SK-MEL-5 (cell line): ENCODE measurements at places on chromosomes 16 and 17. TPM values are rescaled to one million over a fixed set of nuclear protein-coding genes. Genes with fewer than 3 reads are reported as not detected.

Gene CHAD
- total RNA-seq: not detected in 2 replicates

DNA sequence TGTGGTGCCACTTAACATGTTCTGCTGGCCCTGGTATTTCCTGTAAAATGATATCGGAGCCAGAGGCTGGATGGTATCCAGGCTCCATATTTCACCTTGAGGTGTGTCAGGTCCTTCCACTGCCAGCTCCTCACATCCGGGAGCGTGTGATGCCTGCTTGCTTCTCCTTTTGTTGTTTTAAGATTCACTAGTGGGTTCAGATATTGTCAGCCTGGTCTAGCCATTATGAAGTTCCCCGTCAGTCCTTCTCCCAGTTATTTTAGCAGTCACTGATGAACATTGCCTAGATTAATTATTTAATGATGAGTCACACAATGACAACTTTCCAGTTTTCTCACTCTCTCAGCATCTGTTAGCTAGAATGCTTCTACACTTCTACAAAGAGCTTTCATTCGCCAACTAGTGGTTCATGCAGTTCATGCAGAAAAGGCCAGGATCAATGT is 11.3 kb downstream of the DNAAF1 start:
- no peak for DNase-seq

Gene KRTAP29-1
- total RNA-seq: not detected in 2 replicates

DNA sequence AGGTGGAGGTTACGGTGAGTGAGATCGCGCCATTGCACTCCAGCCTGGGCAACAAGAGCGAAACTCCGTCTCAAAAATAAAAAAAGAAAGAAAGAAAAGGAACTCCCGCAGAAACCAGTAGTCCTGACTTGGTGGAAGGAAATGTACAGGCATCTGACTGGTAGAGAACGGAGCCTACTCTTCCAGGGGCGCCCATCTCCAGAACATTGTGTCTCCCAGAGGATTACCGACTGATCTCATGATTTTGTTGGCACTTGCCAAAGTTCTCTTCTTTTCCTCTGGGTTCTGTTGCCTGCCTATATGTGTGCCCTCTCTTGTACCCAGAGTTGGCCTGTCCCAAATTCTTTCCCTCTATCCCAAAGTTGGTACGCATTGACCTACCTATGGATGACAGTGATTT is 24.2 kb downstream of the DDX19A start:
- DNase-seq: no peak

DNA sequence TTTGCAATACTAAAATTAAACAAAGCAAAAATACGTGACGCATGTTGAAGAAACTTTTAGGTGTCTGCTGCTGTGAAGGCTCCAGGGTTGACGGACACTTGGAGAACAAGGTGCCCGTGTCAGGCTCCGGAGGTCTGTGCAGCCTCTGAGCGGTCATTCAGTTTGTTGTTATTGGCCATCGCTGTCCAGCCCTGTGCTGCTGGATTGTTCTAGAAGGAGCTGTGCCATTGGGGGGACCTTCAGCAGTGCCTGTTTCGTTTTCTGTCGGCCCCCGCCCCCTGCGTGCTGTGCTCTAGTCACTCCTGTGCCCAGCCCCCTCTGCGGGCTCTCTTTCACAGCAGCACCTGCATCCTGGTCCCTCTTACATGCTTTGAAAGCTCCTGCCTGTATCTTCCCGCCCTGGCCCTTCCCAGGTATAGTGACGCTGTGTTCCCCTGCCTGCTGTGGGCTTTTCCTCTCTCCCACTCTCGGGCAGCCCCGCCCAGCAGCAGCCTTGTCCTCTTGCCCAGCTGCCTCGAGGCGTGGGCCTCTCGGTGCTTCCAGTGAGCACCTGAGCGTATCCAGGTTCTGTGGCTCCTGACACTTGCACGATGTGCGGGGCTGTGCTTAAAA is 50.7 kb downstream of the RNF213 start:
- no peak for DNase-seq
